NCI-H460 (cell line): ENCODE measurements at places on chromosomes 1 and 21. TPM values are rescaled to one million over a fixed set of nuclear protein-coding genes. Genes with fewer than 3 reads are reported as not detected.

Gene ASTN1
- 0.47 and 0.55 TPM in 2 replicates for total RNA-seq

Gene ABCD3
- 29.6 and 35.6 TPM in 2 replicates for total RNA-seq

Gene DPT
- total RNA-seq: not detected in 2 replicates

Gene TSPEAR
- 0.02 TPM in 1 of 2 replicates, not detected in the other for total RNA-seq

Gene OR2T3
- total RNA-seq: not detected in 2 replicates

Gene TMEM125
- not detected in 2 replicates for total RNA-seq

Gene CDA
- 0.35 TPM in 1 of 2 replicates, not detected in the other for total RNA-seq

Gene AKR7A3
- 0.17 and 0.22 TPM in 2 replicates for total RNA-seq

Gene CATSPERE
- 0.09 TPM in 1 of 2 replicates, not detected in the other for total RNA-seq

Gene FAM163A
- total RNA-seq: 0.12 and 0.17 TPM in 2 replicates

Gene FCRL5
- not detected in 2 replicates for total RNA-seq

Gene FBXO2
- total RNA-seq: 0.35 and 0.50 TPM in 2 replicates

Gene CYP4X1
- 0.25 and 0.63 TPM in 2 replicates for total RNA-seq

Gene TRPM2
- total RNA-seq: 5.7 and 6.8 TPM in 2 replicates

Gene IL22RA1
- 1.6 and 1.9 TPM in 2 replicates for total RNA-seq

Gene VSIG8
- total RNA-seq: 0.05 TPM in 1 of 2 replicates, not detected in the other

Gene NMNAT1
- total RNA-seq: 2.6 and 3.4 TPM in 2 replicates

Gene ARTN
- 9.7 and 10.7 TPM in 2 replicates for total RNA-seq

Gene GUCA2A
- not detected in 2 replicates for total RNA-seq

Gene ADGRL4
- total RNA-seq: 0.05 and 0.09 TPM in 2 replicates

Gene F13B
- 0.12 TPM in 1 of 2 replicates, not detected in the other for total RNA-seq

Gene PADI2
- 0.10 TPM in 1 of 2 replicates, not detected in the other for total RNA-seq
